Stimulated activated CD4-positive, alpha-beta T cell treated with anti-CD3 and anti-CD28 coated beads, Interleukin-1b, Interleukin-23, amount 100 ng/mL, for 1 hour (primary cell): ENCODE measurements at places on chromosomes 7 and 10.

GRCh38 chr10:71426058-71426605 is 29.4 kb downstream of the CDH23 start:
- DNase-seq: no peak

DNA sequence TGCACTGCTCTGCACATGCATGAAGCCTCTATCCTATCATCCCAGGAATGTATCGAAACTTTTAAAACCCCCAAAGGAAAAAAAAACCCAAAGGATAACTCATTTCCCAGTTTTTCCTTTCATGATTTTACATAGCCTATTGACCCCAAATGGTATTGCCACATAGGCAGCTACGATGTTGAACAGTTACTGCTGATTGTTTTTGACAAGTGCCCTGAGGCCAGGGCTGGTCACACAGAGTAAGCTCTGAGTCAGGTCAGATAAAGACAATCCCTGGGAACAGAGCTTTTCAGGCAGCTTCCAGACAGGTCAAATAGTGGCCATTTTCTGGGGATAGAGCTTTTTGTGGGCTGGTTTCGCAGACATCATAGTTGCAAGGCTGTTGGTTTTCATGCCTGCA is 52.1 kb downstream of the MYL10 start:
- no peak for DNase-seq

GRCh38 chr10:28668363-28669226 is 8.7 kb upstream of the BAMBI start:
- DNase-seq: no peak

- DNase-seq: no peak
Observed at GRCh38 chr10:78170026-78170475, 136.4 kb downstream of the RPS24 start.

DNA sequence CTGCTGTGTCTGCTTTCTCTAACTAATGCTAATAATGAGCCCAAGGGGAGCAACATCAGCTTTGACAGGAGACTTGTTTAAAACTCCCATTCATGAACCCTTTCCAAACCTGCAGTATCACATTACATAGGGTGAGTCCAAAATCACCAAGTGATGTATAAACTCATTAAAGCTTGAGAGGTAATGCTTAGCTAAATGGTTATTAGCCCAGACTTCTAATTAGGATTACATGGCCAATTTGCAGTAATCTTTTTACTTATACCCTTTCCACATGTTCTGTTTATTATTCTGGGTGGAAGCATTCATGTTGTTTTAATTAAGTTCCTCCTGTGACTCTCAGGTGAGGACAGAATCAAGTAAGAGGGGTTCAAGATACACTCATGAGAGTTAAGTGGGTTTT is 17.5 kb downstream of the ZNF138 start:
- no peak for DNase-seq

DNA sequence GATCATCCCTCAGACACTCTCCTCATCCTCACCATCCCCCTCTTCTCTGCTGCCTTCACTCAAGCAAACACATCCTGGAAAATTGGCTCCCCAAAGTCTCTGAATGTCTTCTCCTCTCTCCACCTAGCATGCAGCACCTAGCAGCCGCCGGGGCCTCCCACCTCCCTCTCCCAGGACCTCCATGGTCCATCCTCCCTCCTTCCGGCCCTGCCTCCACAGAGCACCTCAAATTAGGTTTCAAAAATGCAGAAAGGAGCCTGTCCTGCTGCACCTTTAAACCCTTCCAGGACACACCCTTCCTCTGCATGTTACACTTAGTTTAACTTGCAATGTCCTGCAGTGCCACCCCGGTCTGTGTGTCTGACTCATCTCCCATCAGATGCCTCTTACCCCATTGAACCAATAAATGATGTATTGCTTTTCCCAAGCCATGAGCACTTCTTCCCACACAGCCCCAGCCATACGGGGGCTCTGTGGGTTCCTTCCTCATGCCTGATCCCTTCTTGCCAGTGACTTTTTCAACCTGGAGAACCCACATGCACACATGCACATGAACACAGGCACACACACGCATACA is 582.5 kb upstream of the MGMT start:
- no peak for DNase-seq

DNA sequence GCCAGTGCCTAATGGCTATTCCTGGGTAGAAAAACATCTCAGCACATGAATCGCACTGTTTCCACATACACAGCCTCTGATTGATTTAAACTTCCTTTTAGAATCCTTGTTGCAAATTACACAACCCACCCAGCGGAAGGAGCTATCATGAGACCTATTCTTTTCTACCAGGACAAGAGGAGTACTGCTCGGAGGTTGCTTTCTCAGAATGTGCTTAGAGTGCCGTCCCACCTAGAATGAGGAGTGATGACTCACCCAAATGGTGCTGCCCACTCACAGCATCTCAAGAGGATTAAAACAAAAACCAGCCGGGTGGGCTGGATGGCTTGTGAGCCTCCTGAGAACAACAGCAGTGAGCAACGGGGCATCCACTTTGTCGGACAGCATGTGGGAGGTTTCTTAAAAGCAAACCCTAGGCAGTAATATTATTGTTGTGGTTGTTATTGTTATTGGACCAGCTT is 128.9 kb downstream of the DGKI start:
- DNase-seq: no peak

- no peak for DNase-seq
Observed at GRCh38 chr7:150435390-150436073, 14.9 kb upstream of the GIMAP8 start.

GRCh38 chr7:18290223-18290622 is 205.3 kb upstream of the HDAC9 start:
- DNase-seq: no peak

DNA sequence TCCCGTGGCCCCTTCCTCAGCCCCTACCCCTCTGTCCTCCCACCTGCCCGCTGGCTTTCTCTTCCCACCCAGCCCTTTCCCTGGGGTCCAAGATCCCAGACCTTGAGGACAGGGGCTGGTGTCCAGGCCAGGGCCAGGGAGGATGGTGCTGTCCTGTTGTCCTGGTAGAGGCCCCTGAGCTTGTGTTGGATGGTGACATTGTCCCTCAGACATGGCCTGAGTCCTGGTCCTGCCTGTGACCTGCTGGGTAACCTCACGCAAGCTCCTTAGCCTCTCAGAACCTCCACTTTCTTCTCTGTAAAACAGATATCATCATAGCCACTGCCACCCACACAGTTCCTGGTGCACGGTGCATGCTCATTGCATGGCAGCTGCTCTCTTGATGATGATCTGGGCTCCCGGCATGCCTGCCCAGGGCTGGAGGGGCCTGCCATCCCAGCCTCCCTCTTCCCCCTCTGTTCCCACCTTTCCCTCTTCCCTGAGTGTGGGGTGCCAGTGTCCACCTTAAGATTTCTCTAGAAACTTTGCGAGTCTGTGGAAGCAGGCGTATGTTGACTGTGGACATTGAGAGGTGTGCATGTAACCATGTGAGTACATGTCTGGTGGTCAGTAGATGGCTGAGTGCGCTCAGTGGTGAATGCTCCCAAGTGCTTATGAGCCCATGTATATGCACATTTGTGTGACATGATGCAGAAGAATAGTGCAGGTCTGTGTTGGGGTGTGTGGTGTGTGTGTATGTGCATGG is 60.4 kb downstream of the NEURL1 start:
- no peak for DNase-seq

DNA sequence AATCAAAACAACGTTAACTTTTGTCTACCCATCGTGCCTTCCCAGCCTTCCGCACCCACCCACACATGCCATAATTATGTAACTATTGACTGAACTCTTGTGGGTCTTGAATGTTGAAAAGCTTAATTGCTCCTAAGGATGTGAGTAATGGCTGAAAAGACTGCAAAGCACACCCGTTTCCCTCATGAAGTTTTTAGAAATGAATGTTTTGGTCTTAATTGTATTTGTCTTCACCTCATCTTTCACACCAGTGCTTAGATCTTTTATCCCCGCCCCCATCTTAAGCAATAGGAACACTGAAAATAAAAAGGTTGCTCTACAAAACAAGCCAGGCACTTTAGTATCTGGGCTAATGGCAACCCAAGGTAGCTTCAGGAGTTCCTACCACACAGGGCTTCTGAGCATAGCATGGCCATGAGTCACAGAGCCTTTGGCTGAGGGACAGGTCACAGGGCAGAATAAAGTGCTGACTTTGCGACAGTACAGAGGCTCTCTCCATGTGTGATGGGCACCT is 690.5 kb downstream of the PARD3 start:
- no peak for DNase-seq

DNA sequence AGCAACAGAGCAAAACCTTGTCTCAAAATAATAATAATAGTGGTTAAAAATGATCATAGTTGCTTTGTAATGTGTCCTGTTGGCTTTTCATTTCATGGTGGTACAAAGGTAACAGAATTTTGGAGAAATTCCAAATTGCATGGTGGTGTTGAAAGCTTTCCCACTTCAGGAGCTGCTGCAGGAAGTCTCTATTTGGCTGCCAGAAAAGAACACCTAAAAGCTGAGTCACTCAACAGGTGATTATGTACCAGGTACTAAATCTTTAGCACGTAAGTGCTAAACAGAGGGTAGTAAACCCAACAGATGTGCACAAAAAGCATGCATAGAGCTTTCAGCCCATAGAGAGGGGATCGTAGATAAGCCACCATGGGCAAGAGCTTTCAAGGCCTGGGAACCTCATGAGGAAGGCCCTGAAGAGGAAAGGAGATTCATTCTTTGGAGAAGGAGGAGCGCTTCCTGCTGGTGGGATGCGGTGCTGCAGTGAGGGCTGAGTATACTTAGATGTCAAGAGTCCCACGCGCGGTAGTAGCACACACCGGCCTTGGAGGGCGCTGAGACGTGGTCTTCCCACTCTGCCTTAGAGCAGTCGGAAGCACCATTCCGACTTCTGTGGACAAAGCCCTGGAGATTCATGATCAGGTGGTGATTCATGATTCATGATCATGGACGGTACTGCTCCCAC is 118.7 kb downstream of the RALA start:
- DNase-seq: no peak

- no peak for DNase-seq
Observed at GRCh38 chr10:110788620-110789385, 82.9 kb upstream of the PDCD4 start.

DNA sequence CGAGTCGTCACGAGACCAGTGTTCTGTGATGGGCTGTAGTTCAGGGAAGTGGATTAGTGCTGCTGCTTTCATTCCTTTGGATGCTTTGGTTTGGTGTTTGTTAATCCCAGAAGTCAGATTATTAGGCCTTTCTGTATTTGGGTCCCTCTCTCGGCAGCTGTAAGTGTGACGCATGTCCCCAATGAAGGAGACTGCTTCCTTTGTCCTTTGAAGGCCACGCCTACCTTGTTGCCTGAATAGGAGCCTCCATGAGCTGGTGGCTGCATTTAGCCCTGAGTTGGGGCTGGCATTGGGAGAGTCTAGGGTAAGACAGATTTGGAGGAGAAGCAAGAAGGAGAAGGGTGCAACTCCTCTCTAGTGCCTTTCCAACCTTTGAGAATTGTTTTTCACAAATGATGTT is 34.5 kb downstream of the DOCK1 start:
- no peak for DNase-seq

DNA sequence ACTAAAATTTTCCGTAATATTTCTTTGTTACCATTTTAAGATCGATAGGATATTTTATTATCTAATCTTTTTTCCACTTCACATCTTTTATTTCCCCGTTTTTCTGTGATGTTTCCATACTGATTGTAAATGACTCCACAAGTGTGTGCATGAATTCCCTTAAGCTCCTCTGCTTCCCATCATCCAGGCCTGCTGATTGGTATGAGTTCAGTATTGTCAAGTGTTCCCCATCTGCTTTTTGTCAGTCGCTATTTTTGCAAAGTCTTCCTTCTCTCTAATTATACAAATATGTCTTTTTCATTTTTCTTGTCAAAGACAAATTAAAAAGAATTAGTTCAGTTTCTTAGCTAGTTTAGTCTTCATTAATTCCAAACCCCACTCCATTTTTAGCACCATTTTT is 184.7 kb downstream of the EXOC4 start:
- DNase-seq: no peak

DNA sequence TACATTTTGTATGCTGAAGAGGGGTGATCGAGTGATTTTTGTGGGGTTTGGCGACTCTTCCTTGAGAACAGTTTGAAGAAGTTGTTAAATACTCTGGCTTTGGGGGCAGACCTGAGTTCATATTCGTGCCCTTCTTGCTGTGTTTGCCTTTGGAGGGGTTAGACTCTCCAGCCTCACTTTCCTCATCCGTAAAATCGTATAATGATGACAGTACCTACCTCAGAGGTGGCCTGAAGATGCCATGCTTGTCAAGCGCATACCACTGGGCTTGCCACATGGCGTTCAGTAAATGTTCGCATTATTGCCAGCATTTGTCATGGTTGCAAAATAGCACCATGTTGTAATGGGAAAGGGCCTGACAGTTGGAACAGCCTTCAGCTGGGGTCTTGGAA is 1.3 kb downstream of the STK17A start:
- no peak for DNase-seq

GRCh38 chr10:25896421-25896820 is 37.6 kb upstream of the MYO3A start:
- no peak for DNase-seq

DNA sequence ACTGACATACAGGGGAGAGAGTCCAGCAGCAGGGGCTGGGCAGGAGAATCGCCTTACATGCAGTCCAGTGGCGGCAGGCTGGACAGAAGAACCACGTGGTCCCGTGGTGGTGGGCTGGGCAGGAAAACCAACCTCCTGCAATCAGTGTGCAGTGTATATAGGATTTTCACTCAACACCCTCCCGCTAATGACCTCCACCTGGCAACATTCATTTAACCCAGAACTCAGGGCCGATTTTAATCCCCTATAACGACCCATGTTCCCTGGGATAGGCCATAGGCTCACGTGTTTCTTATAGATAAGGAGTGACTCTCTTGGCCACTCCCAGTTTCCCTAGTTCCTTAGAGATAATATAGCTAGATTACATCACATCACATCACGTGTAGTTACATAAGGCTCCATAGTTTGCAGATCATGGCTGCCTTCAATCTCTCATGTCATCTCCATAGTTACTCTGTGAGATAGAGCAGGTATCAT is 19.4 kb downstream of the MTURN start:
- DNase-seq: no peak

DNA sequence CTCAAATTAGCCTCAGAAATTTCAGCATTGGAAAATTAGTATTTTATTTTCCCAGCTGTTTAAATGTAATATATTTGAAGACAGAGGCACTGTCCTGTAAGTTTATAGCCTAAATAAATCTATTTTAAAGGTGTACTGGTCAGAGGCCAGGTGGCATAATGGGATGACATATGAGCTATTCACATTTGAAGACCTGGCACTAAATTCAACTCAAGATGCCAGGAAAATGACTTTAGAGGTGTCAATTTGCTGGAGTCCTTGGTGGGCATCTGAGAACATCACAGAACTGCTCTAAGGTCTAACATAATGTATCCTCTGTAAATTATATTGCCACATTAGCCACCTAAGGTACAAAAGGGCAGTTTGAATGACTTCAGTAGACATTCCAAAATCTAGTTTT is 348.9 kb upstream of the BMPER start:
- no peak for DNase-seq

DNA sequence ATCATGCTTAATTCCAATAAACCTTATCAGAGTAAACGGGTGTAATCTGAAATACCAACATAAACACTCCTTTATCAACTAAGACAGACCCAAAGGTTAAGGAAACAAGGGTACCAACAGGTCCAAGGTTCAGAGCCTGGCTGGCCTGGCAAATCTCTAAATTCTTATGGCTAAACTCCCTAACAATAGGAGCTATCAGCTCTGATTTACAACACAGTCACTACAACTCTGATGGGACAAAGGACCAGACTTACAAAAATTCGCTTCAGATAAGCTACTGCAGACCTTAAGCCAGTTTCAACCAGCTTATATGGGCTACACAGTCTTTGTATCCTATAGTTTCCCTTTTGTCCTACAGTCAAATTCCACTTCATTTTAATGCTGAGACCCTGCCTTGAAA is 381.9 kb downstream of the ZWINT start:
- DNase-seq: no peak
